ENCODE measurements at places on chromosomes 6 and 20. TPM values are rescaled to one million over a fixed set of nuclear protein-coding genes. Genes with fewer than 3 reads are reported as not detected.

- DNase-seq, result no peak
- H3K27me3 ChIP-seq, result no peaks in the 10 kb centered on the region
- no peak overlapping the region for H3K4me3 ChIP-seq
- no peaks in the 10 kb centered on the region for H3K36me3 ChIP-seq
Measured at GRCh38 chr6:6453186-6453585, 132.7 kb upstream of the F13A1 start.

DNA sequence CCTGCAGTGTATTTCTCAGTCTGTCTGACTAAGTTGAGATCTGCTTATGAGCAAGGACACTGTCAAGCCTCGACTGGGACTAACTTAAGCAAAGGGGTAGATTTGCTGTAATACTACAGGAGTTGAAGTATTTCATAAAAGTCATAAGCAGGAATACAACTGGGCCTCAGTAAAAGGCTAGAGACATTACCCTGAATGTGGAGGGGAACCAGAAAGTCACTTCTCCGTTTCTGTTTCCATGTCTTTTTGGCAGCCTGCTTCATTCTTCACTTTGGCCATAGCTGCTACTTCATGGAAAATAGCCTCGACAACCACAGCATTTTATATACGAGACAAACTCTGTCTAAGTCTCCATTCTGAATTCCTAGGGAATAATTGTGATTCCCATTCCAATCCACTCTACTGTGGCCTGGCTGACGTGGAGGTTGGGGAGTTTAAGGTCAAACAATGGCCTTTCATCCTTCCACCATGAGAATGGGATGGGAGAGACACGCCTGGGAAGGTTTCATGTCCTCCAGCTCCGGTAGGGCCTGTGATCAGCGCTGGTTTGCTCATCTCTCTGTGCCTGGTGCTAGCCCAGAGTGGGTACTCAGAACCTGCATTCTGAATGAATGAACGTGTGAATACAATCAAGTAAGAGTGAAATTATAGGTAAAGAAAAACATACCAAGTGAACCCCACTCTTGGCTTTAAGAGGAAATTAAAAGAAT, 37.1 kb upstream of the DUSP22 start:
- no peak overlapping the region for H3K4me3 ChIP-seq
- no peak for DNase-seq
- H3K27me3 ChIP-seq, result no peaks in the 10 kb centered on the region

GRCh38 chr6:157713451-157714152, 109.4 kb upstream of the SNX9 start:
- DNase-seq, result no peak
- H3K27me3 ChIP-seq, result no peaks in the 10 kb centered on the region
- peaks cover 3% of the 10 kb centered on the region for H3K4me1 ChIP-seq

DNA sequence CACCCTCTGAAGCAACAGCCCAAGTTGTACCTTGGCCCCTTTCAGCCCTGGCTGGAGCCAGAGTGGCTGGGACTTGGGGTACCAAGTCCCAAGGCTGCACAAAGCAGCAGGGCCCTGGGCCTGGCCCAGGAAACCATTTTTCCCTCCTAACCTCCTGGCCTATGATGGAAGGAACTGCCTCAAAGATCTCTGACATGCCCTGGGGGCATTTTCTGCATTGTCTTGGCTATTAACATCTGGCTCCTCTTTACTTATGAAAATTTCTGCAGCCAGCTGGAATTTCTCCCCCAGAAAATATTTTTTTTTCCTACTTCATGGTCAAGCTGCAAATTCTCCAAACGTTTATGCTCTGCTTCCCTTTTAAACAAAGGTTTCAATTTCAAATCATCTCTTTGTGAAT, 269.4 kb upstream of the CDYL start:
- no peak overlapping the region for H3K27ac ChIP-seq
- no peaks in the 10 kb centered on the region for H3K27me3 ChIP-seq
- no peak overlapping the region for H3K4me3 ChIP-seq
- H3K36me3 ChIP-seq, result no peaks in the 10 kb centered on the region

GRCh38 chr6:91462241-91462640, 875.4 kb upstream of the MAP3K7 start:
- H3K27ac ChIP-seq, result no peak overlapping the region
- no peak overlapping the region for H3K4me3 ChIP-seq
- no peak for DNase-seq
- H3K36me3 ChIP-seq, result no peaks in the 10 kb centered on the region
- H3K27me3 ChIP-seq, result no peaks in the 10 kb centered on the region
- H3K4me1 ChIP-seq, result no peaks in the 10 kb centered on the region

DNA sequence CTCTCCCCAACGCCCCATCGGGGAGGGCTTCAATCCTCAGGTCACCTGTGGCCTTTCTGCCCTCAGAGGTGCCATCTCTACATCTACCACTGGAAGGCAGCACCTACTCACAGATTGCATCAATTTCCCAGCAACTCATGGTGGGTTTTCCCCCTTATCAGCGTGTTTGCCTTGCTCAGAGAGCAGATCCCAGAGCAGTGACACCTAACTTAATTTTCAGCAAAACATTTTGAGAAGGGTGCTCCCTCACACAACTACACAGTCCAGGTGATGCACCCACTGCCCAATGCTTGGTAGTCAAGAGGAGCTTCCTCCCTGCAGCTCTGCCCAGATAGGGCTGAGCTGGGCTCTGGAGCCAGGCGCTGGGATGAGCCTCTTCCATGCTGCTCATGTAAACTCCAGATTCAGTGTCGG, 48.2 kb downstream of the PLG start:
- no peaks in the 10 kb centered on the region for H3K4me1 ChIP-seq
- H3K36me3 ChIP-seq, result no peaks in the 10 kb centered on the region
- H3K4me3 ChIP-seq, result no peak overlapping the region
- no peaks in the 10 kb centered on the region for H3K27me3 ChIP-seq
- DNase-seq, result no peak
- H3K27ac ChIP-seq, result no peak overlapping the region

- H3K27me3 ChIP-seq, result no peaks in the 10 kb centered on the region
- DNase-seq, result no peak
- H3K27ac ChIP-seq, result no peak overlapping the region
- H3K4me1 ChIP-seq, result no peaks in the 10 kb centered on the region
Measured at GRCh38 chr20:48600470-48600945, 227.3 kb downstream of the PREX1 start.

GRCh38 chr6:35048031-35048613, 93.0 kb downstream of the TCP11 start:
- no peaks in the 10 kb centered on the region for H3K36me3 ChIP-seq
- no peak overlapping the region for H3K4me3 ChIP-seq
- DNase-seq, result no peak
- H3K27me3 ChIP-seq, result no peaks in the 10 kb centered on the region
- peak overlapping the region; percentile 52 for H3K27ac ChIP-seq
- peaks cover 15% of the 10 kb centered on the region for H3K4me1 ChIP-seq

- H3K27ac ChIP-seq, result no peak overlapping the region
- H3K27me3 ChIP-seq, result no peaks in the 10 kb centered on the region
- DNase-seq, result no peak
- H3K4me1 ChIP-seq, result no peaks in the 10 kb centered on the region
- no peaks in the 10 kb centered on the region for H3K36me3 ChIP-seq
Measured at GRCh38 chr6:37155394-37156312, 14.3 kb upstream of the PIM1 start.

DNA sequence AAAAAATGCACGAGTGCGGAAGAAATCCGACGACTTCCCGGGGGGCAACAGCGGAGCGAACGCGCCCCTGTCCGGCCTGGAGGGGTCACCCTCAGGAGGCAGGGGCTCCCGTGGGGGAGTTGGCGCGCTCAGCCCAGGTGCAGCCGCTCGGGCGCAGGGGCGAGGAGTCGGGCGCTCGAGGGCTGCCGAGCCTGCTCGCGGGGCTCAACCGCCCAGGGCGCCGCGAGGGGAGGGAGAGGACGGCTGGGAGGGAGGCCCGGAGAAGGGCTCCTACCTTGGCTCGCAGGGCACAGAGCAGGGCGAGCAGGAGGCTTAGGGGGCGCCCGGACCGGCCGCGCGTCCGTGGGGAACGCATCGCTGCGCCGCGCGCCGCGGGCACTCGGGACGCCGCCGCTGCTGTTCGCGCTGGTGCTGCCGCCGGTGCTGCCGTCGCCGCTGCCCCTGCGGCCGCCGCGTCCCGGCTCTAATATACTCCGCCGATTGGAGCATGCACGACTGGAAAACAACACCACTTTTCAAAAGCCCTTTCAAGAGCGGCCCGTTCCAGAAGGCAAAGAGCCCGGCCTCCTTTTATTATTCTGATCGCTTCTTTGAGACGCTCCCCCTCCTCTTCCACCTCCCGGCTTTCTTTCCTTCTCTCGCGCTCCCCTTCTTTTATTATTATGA, 490 bp downstream of the JAG1 start:
- H3K4me3 ChIP-seq, result peak overlapping the region; percentile 88
- H3K4me1 ChIP-seq, result no peaks in the 10 kb centered on the region
- peak; percentile 40 for DNase-seq
- H3K36me3 ChIP-seq, result no peaks in the 10 kb centered on the region
- H3K27me3 ChIP-seq, result no peaks in the 10 kb centered on the region

GRCh38 chr6:150024646-150025155, 631 bp downstream of the RAET1L start:
- H3K27ac ChIP-seq, result no peak overlapping the region
- no peak overlapping the region for H3K4me3 ChIP-seq
- H3K36me3 ChIP-seq, result no peaks in the 10 kb centered on the region
- DNase-seq, result no peak
- no peaks in the 10 kb centered on the region for H3K4me1 ChIP-seq
- no peaks in the 10 kb centered on the region for H3K27me3 ChIP-seq

DNA sequence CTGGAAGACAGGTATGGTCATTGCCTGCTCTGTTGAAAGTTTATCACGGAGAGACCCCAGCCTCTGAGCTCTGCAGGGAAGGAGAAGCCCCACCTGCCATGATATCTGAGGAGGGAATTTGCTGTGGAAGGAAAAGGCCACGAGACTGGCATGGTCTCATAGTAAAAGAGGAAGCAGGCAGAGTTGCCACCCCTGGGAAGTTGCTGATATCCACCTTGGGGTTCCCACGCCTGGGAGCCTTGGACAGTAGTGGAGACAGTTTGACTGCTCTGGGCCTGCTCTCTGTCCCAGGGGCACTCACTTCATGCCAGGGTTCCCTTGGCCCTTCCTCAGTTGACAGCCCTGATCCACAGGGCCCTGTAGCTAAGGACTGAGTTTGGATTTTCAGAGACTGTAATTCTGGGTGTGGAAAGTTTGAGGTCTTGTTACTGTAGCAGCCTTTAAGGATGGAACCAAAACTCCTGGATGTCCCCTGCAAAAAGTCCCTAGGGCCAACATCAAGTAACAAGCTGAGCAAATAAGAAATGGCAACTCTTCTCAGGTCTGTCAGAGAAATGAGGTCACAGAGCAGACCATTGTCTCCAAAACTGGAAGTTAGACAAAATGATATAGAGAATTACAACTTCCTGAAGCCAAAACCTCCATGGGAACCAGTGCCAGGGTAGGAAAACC, 6.9 kb upstream of the SIRPB1 start:
- DNase-seq, result no peak
- no peak overlapping the region for H3K27ac ChIP-seq
- H3K36me3 ChIP-seq, result no peaks in the 10 kb centered on the region

DNA sequence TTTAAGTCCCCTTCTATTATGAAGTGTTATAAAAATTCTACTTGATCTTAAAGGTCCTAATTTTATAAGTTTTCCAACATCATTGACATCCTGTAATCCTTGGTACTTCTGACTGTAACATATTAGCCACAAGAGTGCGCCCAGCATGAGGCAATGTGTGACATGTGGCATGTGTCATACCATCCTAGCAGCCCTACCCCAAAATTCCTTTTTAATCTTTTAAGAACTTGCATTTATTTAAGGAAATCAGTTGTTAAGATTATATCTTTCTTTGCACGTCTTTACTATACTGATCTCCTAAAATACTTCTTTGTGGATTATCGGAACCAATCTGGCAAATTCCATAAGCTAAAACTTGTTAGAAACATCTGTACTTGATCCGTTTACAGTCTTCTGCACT, 167.1 kb upstream of the SLC24A3 start:
- H3K27ac ChIP-seq, result no peak overlapping the region
- DNase-seq, result no peak
- no peaks in the 10 kb centered on the region for H3K27me3 ChIP-seq
- no peaks in the 10 kb centered on the region for H3K4me1 ChIP-seq
- no peak overlapping the region for H3K4me3 ChIP-seq

DNA sequence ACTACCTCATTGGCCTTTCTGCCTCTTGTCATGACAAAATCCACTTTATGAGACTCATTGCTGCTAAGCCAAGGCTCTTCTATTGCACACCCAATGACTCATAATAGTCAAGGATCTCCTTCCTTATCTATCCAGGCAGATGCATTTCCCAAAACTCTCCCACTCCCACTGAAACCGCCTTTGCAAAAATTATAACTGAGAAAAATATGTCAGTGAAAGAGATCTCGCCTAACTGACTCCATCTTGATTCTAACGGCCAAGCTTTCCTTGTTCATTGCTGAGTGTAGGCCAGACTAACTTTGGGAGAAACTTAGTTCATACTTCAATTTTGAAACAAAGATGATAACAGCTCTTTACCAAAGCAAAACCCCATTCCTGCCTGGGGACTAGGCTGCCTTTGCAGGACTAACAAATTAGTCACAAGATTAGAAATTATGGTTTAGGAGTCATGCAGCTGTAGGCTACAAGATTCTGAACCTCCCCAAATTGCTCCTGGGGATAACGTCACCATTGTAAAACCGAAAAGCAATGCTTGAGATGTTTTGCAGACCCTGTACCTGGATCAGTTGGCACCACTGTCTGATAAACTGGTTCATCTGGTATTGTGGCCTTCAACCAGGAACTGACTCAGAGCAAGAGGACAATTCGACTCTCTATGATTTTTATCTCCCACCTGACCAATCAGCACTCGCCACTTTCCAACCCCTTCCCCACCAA, 47.1 kb downstream of the HAO1 start:
- H3K36me3 ChIP-seq, result no peaks in the 10 kb centered on the region
- no peaks in the 10 kb centered on the region for H3K4me1 ChIP-seq
- H3K4me3 ChIP-seq, result no peak overlapping the region

- H3K4me1 ChIP-seq, result no peaks in the 10 kb centered on the region
- no peak for DNase-seq
- H3K4me3 ChIP-seq, result no peak overlapping the region
- H3K36me3 ChIP-seq, result no peaks in the 10 kb centered on the region
Measured at GRCh38 chr20:21529863-21530262, 16.0 kb upstream of the NKX2-2 start.

- H3K27ac ChIP-seq, result no peak overlapping the region
- no peaks in the 10 kb centered on the region for H3K27me3 ChIP-seq
- no peaks in the 10 kb centered on the region for H3K4me1 ChIP-seq
- no peak for DNase-seq
- H3K4me3 ChIP-seq, result no peak overlapping the region
Measured at GRCh38 chr6:148561629-148562028, 185.2 kb upstream of the UST start.

GRCh38 chr6:169555971-169556617, 145.7 kb downstream of the WDR27 start:
- no peaks in the 10 kb centered on the region for H3K27me3 ChIP-seq
- no peak for DNase-seq
- no peak overlapping the region for H3K4me3 ChIP-seq
- H3K27ac ChIP-seq, result peak overlapping the region; percentile 31
- no peaks in the 10 kb centered on the region for H3K36me3 ChIP-seq

TINAG gene
- total RNA-seq, result not detected

PACRG gene
- 4.6 TPM for total RNA-seq

DDX43 gene
- total RNA-seq, result 0.43 TPM

NUP43 gene
- 49.0 TPM for total RNA-seq

RIMS1 gene
- total RNA-seq, result 0.88 TPM

All from uterus (tissue), 4 donors.